ENCODE measurements at places on chromosomes 3 and 15.

- no peak for DNase-seq
Measured at GRCh38 chr3:183816681-183817510, 8.5 kb downstream of the MAP6D1 start.

GRCh38 chr15:45112591-45113379 lies 1.2 kb downstream of the DUOX2 start:
- DNase-seq = no peak

DNA sequence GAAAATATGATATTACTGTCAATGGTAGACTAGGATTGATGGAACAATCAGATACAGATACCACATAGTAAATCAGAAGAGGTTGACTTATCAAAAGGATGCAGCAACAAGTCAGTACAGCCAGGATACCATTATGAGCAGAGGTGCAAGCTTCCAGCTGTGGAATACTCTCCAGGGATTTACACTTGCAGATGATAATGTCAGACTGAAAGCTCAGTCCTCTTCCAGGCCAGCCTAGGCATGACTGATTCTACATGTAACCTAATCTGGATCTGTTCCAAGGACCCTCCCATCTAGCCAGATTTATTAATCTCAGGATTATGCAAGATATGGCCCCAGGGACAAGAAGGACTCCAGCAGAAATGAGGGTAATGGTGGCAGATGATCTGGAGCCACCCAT lies 8.2 kb downstream of the FILIP1L start:
- no peak for DNase-seq

DNA sequence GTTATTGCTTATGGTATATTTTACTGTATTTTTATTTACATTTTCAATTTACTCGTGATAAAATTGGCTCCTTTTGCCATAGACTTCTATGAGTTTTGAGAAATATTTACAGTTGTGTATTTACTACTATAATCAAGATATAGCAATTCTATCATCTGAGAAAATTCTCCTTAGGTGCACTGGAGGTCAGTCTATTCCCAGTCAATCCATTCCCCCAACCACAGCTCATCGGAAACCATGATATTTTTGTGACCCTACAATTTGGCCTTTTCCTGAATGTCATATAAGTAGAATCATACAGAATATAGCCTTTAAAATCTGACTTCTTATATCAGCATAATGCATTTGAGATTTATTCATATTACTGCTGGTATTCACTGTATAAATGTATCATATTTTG lies 114.7 kb upstream of the LRTM1 start:
- DNase-seq = no peak

DNA sequence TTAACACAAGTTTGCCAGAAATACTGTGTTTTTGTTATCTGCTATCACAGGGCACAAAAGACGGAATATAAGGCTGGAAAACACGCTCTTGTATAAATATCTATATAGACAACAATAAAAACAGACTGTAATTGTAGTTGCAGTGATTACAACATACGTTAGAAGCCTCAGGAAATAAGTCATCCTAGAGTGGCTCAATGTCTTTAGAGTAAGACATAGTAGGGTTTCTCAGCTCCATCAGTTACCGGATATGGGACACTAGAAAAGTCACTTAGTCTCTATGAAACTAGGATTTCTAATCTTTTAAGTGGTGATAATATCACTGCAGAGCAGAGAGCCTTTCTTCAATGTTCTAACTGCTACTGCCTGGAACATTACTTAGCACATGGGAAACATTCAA lies 208.8 kb downstream of the STAG1 start:
- no peak for DNase-seq

GRCh38 chr3:189003410-189003809 lies 168.4 kb upstream of the TPRG1 start:
- DNase-seq = no peak

- no peak for DNase-seq
Measured at GRCh38 chr3:169669816-169670215, 6.3 kb upstream of the MECOM start.

GRCh38 chr3:60847791-60848190 lies 403.5 kb downstream of the FHIT start:
- DNase-seq = no peak

DNA sequence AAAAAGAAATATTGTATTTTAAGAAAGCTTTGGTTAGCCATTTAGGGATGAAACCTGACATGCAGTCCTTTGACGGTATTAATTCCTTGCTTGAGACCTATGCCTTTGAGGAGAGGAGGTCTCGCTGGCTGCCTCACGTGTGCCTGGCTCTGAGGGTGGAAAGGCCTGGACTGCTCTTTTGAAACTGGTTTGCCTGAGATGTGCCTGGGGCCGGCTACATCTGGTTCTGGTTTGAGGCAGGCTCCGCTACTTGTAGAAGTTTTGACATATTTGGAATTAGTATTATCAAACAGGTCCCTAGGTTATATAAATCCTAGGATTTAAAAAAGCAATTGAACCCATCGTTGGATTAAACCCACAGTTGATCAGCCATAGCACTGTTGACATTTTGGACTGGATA lies 6.5 kb downstream of the NISCH start:
- DNase-seq = no peak

DNA sequence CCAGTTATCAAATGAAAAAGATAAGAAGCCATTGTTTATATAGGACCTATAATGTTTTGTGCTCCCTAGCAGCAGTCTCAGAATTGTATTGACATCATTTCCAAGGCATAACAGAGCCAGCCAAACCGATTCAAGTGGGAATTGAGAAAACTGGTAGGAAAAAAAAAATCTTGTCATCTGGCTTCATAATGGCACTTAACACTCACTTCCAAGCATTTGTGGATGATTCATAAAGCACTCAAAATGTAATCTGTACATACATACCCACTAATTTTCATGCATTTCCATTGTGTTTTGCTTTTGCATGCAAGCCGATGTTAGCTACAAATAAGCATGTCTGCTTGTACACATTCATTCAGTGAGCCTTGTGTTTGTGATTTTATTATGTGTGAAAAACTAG lies 18.6 kb upstream of the TRPC1 start:
- DNase-seq = no peak

GRCh38 chr3:85576697-85577200 lies 618.0 kb downstream of the CADM2 start:
- DNase-seq = no peak

GRCh38 chr15:29514926-29515325 lies 245.3 kb upstream of the NSMCE3 start:
- no peak for DNase-seq

GRCh38 chr15:67481680-67482079 lies 39.3 kb upstream of the C15orf61 start:
- no peak for DNase-seq

DNA sequence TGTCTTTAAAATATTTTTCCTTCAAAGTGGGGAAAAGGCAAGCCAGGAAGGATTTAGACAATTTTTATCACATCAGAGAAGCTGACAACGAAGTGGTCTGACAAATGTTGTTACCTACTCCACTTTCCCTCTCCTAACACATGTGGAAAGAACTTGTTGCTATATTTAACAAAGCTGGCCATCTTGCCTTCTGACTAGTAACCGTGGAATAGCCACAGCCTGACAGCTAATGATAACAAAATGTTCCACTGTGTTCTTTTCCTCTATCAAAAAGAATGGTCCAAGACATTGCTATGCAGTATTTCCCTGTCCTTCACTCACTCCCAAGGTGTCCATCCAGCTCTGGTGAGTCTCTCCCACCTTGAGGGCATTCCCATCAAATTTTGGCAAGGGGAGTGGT lies 481.4 kb upstream of the THBS1 start:
- DNase-seq = no peak

- no peak for DNase-seq
Measured at GRCh38 chr3:124772081-124772831, 42.0 kb downstream of the UMPS start.

DNA sequence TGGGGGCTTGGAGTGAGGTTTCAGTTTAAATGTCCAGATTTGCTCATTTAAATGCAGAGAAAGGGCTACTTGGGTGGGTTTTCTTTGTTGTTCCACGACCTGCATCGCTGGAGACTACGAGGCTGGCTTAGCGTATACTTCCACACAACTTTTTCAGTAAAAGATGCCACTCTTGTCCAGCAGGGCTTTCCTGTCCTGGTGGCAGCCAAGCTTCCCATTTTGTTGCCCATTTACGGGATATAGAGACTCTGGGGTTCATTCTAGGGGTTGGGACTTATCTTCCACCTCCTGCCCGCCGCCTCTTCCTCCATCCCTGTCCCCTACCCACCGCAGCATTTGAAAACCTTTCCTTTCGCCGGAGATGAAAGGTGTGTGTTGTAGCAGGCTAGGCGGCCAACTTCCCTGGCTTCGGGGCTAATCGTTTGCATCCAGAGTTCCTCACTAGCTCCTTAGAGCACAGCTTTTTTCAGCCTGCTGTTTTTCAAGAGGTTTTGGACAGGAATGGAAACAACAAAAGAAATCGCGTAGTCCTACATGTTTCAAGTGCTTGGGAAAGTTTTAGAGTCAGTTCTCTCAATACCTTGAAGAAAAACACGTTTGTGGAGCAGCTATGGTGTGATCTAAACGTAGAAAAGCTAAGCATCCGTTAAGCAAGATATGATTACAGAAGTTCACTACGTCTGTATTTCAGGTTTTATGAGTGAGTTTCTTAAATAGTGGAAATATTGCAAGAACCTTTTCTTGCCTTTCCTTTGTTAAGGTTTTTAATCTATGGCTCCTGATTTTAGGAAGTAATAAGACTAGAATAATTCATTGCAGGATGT lies 843 bp downstream of the CHRNA5 start:
- DNase-seq = no peak

GRCh38 chr15:76667943-76668715 lies 237.0 kb downstream of the SCAPER start:
- no peak for DNase-seq

DNA sequence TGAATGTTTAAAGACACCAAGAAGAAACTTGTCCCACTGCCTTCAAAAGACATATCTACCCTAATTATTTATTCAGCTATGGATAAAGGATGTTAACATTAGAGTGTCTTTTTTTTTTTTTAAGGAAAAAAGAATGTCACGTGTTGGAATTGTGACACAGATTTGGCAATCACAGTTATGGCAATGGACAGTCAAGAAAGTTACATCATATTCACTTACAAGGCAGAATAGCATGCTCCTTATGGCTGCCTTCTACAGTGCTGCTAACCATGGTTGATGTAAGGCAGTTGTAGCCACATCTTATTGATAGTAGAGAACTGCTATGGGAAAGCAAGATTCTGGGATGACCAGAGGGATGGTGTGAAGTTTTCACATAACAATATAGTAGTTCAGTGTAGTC lies 128.8 kb upstream of the ZBTB20 start:
- DNase-seq = no peak

DNA sequence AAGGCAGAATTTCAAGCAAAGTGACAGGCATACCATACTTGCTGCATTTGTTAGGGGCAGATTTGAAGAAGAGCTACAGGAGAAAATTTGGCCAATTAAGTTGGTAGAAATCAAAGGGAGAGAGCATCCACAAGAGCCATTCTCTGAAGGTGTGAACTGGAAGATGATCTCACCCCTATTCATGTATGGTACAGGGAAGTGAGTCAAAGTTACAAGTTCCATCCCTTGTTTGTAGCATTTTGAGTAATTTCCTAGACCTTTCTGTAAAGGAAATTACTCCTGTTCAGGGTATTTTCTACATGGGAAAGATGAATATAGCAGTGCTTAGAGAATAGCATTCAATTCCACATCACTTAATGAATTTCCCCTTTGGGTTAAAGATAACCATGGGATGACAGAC lies 28.4 kb downstream of the TTC14 start:
- no peak for DNase-seq

GRCh38 chr3:178182337-178182779 lies 353.9 kb upstream of the KCNMB2 start:
- DNase-seq = no peak

DNA sequence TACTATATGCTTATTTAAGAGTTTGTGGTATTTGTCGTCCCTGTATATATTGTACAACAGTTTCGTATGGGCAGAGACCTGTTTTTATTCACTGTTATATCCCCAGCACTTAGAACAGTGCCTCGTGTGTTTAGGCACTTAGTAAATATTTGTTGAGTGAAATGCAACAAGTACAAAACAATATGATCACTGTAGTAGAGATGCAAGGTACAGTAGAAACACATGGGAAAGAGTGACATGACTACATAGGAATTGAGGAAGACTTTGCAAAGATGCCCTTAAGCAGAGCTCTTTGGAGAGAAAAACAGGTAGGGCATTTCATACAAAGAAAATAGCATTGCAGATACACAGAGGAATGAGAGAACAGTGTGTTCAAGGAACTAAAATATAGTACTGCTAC lies 18.3 kb downstream of the RASA2 start:
- DNase-seq = no peak

DNA sequence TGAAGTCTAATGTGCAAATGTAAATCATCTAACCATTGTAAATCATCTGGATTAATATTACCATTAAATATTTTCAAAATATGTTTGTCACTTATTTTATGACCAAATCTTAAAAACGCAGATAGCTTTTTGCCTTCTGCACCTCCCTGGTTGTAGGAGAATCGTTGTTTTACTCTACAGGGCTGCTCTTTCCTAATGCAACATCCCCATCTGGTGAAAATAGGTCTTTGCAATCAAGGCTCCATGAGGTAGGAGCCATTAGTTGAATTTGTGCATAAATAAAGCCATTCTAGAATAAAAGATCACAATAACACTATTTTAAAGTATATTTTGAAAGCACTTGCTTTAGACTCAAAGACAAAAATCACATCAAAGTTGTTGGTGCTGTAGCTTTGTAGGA lies 535.6 kb upstream of the AGTR1 start:
- no peak for DNase-seq

DNA sequence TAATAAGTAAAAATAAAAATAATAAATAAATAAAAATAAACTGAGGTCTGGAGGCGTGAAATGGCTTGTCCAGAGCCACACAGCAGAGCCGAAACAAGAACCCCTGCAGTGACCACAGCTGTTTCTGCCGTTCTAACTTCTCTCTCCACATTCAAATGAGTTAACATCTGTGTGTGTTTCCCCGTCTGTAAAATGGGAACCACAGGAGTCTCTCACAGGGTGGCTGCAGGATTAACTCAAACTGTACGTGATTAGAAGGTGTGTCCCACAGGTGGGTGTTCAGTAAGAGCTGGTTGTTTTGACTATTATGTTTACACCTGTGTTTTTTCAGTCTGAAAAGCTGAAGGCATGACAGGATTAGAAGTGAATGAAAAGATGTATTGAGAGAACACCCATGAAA lies 27.0 kb upstream of the MUC4 start:
- DNase-seq = no peak

DNA sequence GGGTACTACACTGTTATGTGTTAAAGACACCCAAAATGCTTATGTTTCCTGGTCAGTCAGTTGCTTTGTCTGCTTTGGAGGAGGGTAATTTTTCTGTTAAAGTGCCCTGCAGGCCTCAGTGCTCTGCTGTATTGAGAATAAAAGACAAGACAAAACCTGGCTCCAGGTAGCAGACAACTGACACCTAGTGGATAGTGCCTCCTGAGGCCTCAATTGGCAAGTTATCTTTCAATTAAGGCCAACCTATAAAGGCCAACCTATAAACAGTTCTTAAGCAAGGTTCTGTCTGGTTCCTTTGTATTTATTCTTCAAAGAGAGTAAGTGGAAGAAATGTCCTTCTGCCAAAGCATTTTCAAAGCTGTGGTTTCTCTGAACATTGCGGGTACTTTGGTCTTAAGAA lies 773.8 kb downstream of the MECOM start:
- DNase-seq = no peak

- DNase-seq = no peak
Measured at GRCh38 chr15:70018646-70019600, 78.8 kb downstream of the TLE3 start.
